Activated CD4-positive, alpha-beta T cell treated with anti-CD3 and anti-CD28 coated beads, Interleukin-2, amount 50 U/mL, for 4 hours (primary cell): ENCODE measurements at places on chromosomes 4 and X.

- DNase-seq: no peak
Observed at GRCh38 chrX:68659786-68660185, 12.3 kb downstream of the STARD8 start.

GRCh38 chr4:175947117-175947722, 118.4 kb upstream of the WDR17 start:
- no peak for DNase-seq

GRCh38 chrX:14594521-14594920, 65.2 kb downstream of the GLRA2 start:
- DNase-seq: no peak

GRCh38 chr4:7158081-7158750, 34.1 kb upstream of the SORCS2 start:
- DNase-seq: no peak

DNA sequence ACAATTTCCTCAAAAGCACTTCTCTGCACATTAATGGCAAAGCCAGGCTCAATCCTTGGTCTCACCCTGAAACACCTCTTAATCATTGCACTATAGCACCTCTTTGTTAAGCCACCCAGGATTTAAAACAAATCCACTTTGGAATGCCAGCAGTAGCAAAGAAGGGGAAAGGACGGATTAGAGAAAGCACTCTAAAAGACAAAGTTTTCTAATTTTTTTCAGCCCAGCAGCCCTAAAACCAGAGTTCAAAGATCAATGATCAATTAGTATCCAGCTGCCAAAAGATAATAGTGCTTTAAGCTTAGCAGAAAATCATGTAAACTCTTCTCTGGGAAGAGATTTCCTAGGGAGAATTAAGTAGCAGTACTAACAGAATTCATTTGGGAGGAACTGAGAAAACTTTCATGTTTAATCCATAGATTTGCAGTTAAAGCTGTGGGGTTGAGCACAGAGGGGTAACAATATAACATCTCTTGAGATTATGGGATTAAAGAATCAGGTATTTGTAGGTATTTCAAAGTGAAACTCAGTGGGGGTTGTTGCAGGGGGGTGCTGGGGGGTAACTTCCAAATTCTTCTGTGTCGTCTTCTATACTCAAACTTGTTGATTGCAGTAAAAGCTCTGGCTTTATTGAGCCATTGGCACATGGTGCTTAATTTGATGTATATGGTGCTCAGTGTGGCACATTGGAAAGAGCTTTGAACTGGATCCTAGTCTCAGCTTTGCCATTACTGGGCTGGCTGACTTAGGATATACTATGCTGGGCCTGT, 61.8 kb downstream of the LRRC66 start:
- DNase-seq: no peak

DNA sequence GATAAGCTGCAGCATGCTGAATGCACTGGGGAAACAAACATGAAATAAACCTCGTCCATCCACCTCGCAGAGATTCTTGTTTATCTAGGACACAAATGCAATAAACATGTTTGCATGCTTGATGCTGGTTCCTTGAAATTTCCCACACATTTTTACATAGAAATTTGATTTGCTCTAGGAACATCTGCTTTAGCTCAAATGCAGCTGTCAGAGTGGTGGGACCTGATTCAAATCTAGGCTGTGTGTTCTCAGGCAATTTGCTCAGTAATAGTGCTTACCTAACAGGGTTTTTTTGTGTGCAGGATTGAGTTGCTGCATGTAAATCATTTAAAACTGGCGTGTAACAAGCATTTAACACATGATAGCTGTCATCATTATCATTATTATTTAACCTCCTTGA, 293.1 kb downstream of the QDPR start:
- no peak for DNase-seq

DNA sequence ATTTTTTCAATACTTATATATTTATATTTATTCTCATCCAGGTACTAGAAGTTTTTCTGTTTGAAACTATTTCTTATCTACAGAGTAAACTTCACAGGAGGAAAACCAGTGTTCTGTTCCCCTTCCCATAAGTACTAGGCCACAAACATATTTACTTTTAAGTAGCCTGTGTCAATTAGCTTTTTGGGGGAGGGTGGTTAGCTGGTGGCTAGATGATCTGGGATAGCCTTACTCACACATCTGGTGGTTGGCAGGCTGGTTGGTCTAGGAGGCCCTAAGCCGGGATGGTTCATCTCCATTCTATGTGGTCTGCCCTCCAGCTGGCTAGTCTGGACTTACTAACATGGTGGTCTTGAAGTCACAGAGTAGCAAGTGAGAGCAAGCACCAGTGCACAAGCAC, 6.2 kb downstream of the JADE3 start:
- DNase-seq: no peak

DNA sequence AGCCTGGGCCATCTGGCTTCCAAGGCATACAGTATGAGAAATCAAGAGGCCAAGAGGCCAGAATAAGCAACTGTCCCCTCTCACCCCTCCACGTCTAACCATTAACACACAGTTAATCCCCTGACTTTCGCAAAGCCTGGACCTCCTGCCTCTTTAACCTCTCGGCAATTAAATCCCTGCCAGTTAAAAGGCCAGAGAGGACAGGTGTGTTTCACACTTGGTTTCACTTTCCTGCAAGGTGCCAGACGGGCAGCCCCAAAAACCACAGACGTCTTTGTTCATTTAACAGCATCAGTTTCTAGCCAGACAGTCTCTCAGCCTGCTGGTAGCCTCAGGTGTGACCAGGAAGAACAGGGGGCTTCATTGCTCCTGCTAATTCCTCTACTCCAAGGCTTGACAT, 91.1 kb upstream of the KIT start:
- no peak for DNase-seq

DNA sequence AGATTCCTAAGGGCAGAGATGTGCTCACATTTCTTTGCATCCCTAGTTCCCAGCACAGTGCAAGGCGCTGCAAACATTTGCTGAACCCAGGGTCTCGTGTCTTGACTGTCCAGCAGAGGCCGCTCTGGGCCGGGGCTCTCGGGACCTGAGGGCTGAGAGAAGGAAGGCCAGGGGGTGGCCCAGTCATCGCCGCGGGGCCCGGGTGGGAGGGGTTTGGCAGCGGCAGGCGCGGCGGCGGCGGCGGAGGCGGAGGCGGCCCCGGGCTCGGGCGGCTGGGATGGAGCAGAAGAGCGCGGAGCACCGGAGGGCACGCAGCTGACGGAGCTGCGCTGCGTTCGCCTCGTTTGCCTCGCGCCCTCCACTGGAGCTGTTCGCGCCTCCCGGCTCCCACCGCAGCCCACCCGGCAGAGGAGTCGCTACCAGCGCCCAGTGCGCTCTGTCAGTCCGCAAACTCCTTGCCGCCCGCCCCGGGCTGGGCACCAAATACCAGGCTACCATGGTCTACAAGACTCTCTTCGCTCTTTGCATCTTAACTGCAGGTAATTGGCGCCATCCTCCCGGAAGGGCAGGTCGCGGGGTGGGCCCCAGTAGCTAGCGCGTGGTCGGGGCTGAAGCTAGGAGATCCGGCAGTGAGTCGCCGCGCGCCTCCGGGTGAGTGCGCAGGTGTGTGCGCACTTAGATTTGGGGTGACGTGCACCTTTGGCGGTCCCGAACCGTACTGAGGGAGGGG, at the start of gene PARM1:
Gene PARM1, plus strand, starts transcription at position 285 of the 730 bp plus-strand sequence. Its CDS starts 212 bp downstream, at position 497.
- DNase-seq: no peak

GRCh38 chrX:13287816-13288215, 32.0 kb downstream of the ATXN3L start:
- DNase-seq: no peak

DNA sequence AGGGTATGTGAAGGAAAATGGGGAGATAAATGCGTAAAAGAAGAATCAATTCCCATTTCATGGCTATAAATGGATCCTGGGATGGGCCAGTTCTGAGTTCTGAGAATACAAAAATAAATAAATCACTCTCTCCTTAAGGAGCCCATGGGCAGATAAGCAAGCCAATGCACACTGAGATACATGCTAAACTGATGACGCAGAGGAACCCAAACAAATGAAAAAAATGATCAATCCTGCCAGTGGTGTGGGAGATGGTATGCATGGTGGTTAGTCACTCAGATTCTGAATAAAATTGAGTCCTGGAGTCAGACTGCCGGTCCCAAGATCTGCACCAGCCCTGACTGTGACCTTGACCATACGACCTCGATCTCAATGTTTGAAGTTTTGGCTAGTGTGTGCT, 59.7 kb downstream of the NEIL3 start:
- no peak for DNase-seq

GRCh38 chrX:102042372-102043325, 82.8 kb upstream of the TCEAL2 start:
- DNase-seq: no peak

- no peak for DNase-seq
Observed at GRCh38 chr4:55397126-55397436, 1.3 kb downstream of the TMEM165 start.

- no peak for DNase-seq
Observed at GRCh38 chrX:65985211-65985610, 54.7 kb downstream of the VSIG4 start.

DNA sequence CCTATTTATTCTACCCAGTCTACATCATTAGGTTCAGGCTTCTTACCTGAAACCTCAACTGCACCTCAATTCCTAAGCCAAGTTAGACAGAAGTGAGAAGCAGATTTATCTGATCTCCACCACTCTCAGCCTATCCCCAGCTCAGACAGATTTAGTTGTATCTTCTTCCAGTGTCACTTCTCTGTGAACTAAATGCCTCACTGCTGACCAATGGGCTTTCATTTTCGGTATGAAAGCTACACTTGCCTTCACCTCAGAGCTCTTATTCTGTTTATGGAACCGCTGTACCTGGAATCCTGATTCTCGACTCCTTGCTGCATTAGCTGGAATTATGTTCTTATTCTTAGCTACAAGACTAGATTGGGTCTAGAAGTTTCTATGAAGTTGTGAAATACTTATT, 833.2 kb downstream of the CCSER1 start:
- DNase-seq: no peak

DNA sequence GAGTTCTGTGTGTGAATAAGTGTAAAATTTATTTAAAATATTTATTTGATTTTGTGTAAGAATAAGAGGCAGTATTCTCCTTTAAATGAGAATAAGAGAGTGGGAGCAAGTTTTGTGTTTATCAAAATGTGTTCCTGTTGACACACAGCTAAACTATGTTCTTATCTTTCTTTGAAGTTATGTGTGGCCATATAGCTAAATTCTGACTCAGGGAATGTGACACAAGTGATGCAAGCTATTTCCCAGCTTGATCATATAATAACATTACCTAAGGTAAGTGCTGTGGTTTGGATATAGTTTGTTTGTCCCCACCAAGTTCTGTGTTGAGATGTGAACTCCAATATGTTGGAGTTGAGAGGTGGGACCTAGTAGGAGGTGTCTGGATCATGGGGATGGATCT, 740.0 kb upstream of the IGFBP7 start:
- no peak for DNase-seq

- no peak for DNase-seq
Observed at GRCh38 chr4:17335371-17335770, 176.5 kb downstream of the QDPR start.

DNA sequence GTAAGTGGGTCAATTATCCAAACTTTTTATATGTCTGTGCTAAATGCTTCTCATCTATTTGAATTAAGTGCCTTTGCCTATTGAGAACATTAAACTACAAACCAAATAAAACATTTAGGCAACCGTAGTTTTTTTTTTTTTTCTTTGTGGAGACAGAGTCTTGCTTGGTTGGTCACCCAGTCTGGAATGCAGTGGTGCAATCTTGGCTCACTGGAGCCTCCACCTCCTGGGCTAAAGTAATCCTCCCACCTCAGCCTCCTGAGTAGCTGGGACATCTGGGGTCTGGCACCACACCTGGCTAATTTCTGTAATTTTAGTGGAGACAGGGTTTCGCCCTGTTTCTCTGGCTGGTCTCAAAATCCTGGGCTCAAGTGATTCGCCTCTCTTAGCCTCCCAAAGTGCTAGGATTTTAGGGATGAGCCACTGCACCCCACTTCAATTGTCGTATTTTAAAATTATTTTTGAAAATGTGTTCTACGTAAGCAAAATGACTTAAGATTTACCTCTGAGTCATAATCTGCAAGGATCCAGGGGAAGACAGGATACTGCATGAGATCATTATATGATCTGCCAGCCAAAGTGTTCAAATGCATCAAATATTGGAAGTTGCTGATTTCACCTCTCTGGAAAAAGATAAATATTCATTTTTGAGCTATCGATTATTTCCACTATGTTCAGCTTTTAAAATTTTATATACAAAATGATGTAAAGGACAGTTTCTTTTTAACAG, 125.6 kb downstream of the CDS1 start:
- DNase-seq: no peak

DNA sequence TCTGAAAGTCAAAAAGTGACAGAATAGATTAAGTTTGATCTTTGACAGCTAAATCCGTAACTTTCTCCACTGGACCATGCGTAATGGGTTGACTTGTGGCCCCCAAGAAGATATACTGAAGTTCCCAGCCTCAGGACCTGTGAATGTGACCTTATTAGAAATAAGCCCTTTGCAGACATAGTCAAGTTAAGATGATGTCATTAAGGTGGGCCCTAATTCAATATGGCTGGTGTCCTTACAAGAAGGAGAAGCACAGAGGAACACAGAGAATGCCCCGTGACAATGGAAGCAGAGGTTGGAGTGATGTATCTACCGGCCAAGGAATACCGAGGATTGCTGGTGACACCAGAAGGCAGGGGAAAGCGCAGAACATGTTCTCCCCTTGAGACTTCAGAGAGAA, 14.4 kb downstream of the ENPP6 start:
- DNase-seq: no peak

GRCh38 chr4:122783301-122784215, 43.1 kb upstream of the FGF2 start:
- no peak for DNase-seq

DNA sequence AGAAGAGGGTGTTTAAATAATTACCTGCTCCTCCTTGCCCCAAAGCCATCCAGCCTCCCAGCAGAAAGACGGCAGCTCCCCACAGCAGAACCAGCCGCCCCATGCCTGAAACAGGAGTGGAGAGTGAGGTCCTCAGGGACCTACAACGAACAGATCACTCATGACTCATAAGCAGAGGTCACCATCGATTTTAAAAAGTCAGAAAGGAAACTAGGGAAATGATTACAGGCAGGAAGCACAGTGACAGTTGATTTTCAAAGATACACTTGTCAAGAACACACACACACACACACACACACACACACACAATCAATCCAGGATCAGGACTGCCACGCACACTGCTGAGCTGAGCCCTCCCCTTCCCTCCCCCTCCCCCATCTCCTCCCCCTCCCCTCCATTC, at the start of gene CRLF2:
Gene CRLF2, minus strand, starts transcription at position 118 of the 400 bp plus-strand sequence. Its CDS starts 15 bp downstream, at position 103.
- DNase-seq: no peak

DNA sequence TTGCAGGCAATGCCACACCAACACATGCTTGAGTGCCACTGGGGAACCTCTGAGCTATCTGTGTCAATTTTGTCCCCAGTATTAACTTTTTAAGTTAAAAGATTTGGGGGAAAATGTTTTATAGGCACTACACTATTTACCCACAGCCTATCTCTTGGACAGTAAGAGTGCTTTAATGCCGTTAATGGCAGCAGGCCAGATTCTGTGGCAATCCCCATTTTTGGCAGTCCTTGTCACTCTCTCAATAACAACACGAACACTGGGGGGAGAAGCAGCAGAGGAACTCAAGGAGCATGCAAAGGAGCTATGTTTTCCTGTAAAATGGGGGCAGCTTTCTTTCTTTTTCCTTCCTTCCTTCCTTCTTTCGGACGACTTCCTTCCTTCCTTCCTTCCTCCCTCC, 168.6 kb downstream of the NSUN7 start:
- DNase-seq: no peak

GRCh38 chr4:100494166-100494565, 23.7 kb downstream of the EMCN start:
- DNase-seq: no peak
